ENCODE measurements at places on chromosomes 2 and 18.

DNA sequence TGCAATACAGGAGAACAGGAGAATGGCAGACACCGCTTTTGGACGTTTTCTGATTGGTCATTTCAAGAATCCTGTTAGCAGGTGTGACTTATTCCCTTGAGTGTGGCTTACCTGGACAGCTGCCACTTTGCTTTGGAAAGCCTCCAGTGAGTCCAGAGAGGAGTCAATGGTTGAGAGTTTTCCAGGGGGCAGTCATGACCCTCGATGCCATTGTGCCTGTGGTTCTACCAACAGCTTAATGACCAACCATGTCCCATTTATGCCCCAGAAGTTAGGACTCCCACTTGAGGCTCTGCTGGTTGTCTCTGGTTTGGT, 12.4 kb downstream of the IGFBP2 start:
- DNase-seq: no peak

GRCh38 chr2:176270100-176270750, 983 bp downstream of the MTX2 start:
- no peak for DNase-seq

DNA sequence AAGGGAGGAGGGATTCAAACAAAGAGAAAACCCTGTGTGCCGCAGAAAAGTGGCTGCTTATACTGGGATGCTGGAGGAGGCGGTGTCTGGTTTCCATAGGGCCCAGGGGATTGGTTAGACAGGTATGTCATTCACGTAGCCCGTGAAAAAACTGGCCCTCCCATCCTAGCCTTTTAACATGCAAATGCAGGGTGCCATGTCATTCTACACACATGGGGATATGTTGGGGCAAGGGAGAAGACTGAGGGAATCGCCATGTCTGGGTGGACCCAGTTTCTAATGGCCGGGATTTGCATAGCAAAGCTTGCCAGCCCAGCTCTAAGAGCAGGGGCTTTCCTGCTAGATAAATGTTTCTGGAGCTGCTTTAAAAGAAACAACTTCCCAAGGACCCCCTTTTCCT, 8.2 kb upstream of the RNU2-63P start:
- DNase-seq: no peak

- peak; percentile 78 for DNase-seq
Observed at GRCh38 chr2:144836635-144837350, 316.9 kb upstream of the ZEB2 start.

DNA sequence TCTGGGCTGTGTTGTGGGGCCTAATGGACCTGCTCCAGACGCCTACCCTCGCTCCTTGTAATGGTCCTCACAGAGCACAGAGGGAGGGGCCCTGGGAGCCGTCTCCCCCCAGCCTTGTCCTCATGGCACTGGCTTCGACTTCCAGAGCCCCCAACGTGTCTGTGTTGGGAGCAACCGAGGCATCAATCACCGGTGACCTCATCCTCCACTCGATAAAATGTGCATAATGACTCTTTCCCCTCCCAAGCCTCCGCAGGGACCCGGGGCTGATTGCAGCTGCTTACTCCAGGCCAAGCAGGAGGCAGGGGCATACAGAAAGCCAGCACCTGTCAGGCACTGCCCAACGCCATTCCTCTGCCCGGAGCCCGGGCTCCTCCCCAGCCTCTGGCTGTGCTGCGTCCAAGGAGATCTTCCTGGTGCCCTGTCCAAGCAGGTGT, 271.7 kb downstream of the NDUFA10 start:
- no peak for DNase-seq

DNA sequence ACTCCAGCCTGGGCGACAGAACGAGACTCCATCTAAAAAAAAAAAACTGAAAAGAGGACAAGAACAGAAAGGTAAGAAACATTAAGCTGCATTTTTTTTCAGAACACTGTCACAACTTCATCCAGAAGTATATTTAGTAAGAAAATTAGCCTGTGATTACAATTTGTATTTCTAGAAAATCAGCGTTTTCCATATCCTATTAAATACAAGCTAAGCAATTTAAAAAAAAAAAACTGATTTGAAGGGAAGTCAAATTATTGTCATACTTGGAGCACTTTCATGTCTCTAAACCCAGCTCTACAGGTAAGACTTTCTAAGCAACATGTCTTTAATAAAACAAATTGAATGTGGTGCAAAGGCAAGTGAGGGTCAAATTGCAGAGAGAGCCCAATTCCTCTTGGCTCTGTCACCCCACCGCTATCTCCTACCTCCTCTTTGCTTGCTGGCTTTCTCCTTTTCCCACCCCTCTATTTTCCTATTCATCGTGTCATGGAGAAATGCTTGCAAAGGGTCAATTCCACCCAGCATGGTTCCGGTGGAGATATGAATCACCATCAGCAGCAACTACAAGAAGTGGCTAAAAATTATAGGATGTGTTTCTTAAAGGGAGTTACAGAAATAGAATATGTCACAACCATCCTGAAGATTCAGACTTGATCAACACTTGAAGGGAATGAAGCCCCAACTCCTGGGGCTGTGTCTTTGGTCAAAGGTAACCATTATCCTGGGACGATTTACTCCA, 68.4 kb upstream of the BCL11A start:
- no peak for DNase-seq

- no peak for DNase-seq
Observed at GRCh38 chr2:19753314-19753713, 148.5 kb downstream of the TTC32 start.

DNA sequence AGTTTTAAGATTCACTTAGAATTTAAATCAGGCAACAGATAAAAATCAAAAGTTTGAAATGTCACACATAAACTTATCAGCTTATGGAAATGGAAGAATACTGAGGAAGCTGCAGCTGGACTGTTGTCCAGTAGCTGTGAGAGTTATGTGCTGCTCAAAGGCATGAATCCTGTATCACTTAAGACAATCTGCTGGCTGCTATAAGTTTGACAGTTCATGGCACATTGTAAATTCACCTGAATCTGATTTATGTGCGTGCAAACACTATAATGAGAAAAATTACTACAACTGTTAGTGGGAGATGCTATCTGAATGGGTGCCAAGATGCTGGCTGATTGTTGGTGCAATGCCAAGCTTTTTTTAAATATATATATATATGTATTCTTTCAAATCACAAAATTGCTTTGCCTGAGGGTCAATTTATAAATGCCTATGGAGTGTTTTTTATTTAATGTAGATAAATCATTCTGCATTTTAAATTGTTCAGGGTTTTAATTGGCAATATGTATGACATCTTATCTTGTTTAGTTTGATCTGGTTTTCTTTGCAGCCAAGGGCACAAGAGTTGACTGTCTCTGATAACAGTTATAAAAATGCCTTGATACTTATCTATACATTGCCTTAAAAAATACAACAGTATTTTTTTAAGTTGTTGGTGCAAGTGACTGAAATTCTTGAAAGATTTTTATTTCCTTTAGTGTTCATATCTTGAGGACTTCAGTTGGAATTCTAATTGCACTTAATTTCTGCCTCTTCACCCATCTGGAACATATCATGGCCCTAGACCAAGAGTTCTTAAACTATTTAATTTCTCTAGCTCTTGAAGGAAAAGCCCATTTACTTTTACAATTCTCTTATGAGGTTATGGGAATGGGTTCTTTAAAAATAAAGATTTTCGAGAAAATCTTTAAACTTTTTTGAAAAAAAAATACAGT, 48.7 kb downstream of the CAVIN2 start:
- DNase-seq: no peak

GRCh38 chr18:70197026-70197425, 8.5 kb downstream of the RTTN start:
- peak; percentile 3 for DNase-seq

DNA sequence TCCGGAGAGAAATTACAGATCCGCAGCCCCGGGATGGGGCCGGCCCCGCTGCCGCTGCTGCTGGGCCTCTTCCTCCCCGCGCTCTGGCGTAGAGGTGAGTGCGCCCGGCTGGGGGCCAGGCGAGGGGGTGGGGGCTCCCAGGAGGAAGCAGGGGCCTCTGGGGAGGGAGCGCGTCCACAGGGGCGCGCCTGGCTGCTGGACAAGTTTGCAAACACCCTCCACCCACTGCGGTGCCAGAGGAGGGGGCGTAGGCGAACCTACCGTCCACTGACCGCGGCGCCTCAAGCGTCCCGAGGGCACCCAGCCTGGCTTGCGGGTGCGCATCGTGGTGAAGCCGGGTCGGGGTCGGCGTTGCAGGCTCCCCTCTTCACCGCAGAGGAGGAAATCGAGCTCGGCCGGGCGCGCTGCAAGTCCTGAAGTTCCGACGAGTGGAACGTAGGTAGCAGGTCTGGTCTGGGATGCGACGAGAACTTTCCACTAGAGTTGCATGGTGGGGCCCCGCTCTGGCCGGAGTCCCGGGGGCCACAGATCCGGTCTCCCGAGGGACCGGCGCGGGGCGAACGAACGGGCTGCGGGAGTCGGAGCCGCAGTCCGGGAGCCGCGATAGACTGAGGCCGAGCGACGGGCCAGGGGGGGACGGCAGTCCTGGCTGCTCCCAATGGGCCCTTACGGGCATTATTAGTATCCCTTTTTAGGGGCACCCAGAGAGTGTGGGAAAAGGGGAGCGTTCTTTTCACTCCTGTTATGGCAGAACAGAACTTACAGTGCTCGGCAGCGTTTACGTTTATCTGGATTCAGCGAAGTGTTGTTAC, 502 bp downstream of the MERTK start:
- DNase-seq: no peak

DNA sequence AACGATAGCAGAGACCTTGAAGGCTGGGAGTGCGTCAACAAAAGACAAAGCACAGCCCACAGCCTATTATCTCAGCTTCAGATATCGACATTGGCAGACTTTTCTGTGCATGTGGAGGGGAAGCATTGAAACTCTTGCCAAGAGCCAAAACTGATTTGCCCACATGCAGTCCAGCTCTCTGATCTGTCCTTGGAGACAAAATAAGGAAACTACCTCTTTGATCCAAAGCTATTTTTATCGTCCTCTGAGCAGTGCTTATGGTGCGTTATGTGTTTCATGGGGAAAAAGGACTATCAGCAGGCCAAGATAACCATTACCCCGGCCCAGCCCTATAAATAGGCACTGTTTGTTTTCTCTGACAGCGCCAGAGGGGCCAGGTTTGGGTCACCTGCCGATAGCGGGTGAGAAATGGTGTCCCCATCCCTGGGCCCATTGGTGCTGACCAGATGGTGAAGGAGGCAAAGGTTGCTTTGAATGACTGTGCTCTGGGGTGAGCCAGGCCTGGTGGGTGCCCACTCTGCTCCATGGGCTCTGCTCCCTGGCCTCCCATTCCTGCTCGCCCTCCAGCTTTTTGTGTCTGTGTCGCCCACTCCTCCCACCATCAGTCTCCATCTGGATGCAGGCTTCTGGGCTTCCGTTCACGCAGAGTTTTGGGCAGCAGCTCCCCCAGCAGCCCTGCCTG, 176.1 kb upstream of the HS6ST1 start:
- no peak for DNase-seq

- peak; percentile 89 for DNase-seq
Observed at GRCh38 chr2:85255813-85256594, 71.8 kb downstream of the TGOLN2 start.

DNA sequence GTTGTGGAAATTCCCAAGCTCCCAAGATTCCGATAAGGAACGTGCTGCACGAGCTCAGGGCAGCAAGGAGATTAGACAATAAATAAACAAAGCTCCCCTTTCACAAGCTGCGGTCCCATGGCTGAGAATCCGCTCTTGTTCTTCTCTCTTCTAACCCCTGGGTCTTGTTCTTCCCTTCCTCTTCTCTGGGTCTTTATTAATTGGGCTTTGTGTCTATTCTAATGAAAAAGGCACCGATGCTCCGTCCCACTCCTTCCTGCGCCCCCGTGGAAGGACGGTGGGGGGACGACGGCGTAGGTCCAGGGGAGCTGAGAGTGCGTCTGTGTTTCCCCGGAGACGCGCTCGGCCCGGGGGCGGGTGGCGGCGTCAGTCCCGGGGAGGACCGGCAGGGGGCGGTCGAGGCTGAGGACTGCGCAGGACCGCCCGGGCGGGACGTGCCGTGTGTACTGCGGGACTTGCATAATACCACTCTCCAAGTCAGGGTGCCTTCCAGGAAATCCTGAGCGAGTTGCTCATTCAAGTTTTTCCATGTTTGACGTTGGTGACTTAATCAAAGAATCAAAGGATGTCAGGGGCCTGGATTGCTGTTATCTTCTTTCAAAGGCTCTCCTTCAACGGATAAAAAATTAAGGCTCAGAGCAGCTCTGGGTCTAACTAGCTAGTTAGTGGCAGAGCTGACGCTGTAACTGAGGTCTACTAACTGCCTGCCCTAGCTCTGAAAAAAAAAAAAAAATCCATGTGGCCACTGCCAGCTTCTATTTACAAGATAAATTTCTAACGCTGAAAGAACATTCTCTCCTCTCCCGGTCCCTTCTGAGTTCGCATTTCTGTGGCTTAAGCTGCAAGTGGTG, 321.4 kb downstream of the TGIF1 start:
- DNase-seq: peak; percentile 94

- peak; percentile 90 for DNase-seq
Observed at GRCh38 chr2:162092658-162093556, 18.9 kb upstream of the DPP4 start.

- DNase-seq: no peak
Observed at GRCh38 chr2:227402959-227403358, 15.2 kb upstream of the SCYGR1 start.

GRCh38 chr18:9951022-9951859, 37.4 kb downstream of the VAPA start:
- DNase-seq: peak; percentile 65

DNA sequence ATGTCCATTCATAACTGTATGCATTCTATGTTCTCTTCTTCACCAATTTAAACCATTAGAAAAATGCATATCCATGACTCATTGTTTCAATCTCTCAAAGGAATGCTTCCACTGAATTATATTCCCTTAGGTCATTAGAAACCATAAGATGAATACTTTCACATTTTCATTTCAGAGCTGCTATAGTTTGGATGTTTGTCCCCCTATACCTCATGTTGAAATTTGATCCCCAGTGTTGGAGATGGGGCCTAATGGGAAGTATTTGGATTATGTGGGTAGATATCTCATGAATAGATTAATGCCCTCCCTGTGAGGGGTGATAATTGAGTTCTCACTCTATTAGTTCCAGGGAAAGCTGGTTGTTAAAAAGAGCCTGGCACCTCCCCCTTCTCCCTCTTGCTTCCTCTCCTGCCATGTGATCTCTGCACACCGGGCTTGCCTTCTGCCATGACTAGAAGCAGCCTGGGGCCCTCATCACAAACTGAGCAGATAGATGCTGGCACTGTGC, 35.7 kb downstream of the THUMPD2 start:
- DNase-seq: peak; percentile 87

DNA sequence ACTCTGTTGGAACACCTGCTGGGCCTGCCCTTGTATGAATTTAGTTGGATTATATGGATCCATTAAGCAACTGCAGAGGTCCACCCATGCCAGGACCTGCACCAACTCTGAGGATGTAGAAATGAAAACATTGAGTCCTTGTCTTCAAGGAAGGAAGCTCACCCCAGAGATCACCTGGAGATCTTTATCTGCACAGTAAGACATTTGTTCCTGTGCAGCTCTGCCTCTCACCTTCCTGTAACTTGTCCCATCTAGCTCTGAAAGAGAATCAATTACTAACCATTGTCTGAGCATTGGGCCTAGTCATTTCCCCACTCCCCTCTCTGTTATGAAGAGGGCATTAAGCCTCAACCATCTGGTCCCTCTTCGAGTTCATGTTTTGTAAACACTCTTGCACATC, 105.2 kb upstream of the YWHAQ start:
- DNase-seq: no peak

All from fibroblast of skin of right biceps (primary cell).